Inflammatory macrophage treated with lipopolysaccharide for 1 hour (primary cell): ENCODE measurements at places on chromosomes 5 and 9.

DNA sequence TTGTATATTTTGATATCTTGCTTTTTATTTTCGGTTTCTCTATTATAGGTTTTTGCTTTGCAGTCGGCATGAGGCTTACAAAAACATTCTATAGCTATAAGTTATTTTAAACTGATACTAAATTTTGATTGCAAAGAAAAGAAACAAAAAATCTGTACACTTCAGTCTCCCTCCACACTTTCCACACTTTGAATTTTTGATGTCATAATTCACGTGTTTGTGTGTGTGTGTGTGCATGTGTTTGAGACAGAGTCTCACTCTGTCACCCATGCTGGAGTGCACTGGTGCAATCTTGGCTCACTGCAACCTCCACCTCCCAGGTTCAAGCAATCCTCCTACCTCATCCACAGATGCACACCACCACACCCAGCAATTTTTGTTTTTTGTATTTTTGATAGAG lies 124.9 kb downstream of the MRPS30 start:
- DNase-seq = no peak

- peak; percentile 81 for DNase-seq
Measured at GRCh38 chr9:4662108-4662988, at the start of gene PLPP6. TSS of gene PLPP6 (plus strand) at chr9:4662294. CDS start at chr9:4662376, 82 bp downstream.

- peak; percentile 17 for DNase-seq
Measured at GRCh38 chr5:111703662-111704061, 53.3 kb downstream of the NREP start.

- DNase-seq = no peak
Measured at GRCh38 chr5:150630461-150631325, 9.8 kb upstream of the SYNPO start.

DNA sequence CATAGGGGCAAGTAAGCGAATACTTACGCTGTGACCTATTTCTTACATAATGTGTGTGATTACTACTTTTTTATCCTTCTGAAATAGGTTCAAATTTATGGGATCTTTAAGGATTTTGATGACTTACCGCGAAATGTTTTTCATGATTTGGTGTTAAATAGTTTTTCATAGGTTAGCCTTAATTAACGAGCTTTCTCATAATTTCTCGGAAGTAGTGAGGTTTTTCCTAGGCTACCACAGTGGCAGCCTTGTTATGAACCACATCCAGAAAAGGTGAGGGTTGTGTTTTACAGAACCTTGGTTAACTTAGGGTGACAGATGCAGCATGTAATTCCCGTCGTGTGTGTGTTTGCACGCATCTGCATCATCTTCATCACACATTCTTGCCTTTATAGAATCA lies 1.3 kb downstream of the SH3GL2 start:
- no peak for DNase-seq

- DNase-seq = no peak
Measured at GRCh38 chr5:160361624-160362228, 8.7 kb downstream of the C1QTNF2 start.

- DNase-seq = no peak
Measured at GRCh38 chr9:26013199-26013598, 335.0 kb upstream of the TUSC1 start.

DNA sequence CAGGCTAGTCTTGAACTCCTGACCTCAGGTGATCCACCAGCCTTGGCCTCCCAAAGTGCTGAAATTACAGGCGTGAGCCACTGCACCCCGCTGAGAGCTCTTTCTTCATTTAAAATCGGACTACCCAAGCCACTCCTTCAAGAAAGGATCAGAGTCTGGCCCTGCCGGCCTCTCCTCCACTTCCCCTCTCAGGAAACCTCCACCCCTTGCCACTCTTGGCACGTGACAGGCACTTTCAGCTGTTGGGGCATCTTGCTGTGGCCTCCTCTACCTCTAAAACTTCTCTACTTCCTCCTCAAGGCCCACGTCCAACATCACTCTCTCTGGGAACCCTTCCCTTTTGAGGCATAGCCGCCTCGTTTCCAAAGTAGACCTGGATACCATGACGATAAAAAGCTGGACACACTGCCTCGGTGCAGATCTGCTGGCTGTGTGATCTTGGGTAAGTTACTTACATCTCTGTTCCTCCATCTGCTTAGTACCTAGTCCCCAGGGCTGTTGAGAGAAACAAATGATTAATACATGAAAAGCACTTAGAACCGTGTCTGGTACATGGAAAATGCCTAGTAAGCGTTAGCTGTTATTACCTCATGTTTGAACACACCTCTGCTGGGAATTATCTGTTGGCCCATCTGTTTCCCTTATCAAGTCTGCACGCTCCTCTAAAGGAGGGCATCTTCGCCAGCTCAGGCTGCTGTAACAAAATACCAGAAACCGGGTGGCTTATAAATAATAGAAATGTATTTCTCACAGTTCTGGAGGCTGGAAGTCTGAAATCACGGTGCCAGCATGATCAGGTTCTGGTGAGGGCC lies 55.3 kb downstream of the SMIM23 start:
- peak; percentile 24 for DNase-seq

- DNase-seq = no peak
Measured at GRCh38 chr9:757246-757881, 84.1 kb upstream of the DMRT1 start.

GRCh38 chr9:121498150-121498486 lies 1.5 kb downstream of the GGTA1 start:
- DNase-seq = peak; percentile 72

- DNase-seq = no peak
Measured at GRCh38 chr5:128422612-128423011, 115.4 kb downstream of the FBN2 start.

GRCh38 chr9:83281306-83282255 lies 218.6 kb upstream of the RASEF start:
- no peak for DNase-seq

- DNase-seq = no peak
Measured at GRCh38 chr5:116440457-116441001, 134.1 kb downstream of the SEMA6A start.

- DNase-seq = no peak
Measured at GRCh38 chr5:156835905-156836304, 14.2 kb upstream of the PPP1R2B start.

- DNase-seq = no peak
Measured at GRCh38 chr9:10282084-10282483, 330.7 kb downstream of the PTPRD start.

DNA sequence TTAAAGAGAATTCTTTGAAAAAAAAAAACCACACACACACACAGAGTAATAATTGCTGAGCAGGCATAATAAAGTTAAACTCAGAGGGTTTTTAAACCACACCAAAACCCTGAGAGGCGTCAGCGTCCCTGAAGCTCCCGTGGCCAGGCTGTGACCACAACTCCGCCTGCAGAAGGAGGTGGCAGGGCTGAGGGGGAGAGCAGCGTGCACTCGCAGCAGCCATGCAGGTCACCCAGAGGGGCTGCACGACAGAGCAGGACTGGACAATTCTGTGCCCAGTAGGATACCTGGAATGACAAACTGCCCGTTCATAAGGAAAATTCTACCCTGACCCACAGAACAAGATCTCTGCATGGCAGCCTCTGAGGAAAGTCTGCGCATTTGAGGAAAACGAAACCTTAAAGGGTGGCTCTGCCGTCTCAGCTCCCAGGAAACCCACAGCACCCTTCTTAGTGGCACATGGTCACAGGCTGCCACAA lies 44.0 kb downstream of the ROR2 start:
- DNase-seq = peak; percentile 36

DNA sequence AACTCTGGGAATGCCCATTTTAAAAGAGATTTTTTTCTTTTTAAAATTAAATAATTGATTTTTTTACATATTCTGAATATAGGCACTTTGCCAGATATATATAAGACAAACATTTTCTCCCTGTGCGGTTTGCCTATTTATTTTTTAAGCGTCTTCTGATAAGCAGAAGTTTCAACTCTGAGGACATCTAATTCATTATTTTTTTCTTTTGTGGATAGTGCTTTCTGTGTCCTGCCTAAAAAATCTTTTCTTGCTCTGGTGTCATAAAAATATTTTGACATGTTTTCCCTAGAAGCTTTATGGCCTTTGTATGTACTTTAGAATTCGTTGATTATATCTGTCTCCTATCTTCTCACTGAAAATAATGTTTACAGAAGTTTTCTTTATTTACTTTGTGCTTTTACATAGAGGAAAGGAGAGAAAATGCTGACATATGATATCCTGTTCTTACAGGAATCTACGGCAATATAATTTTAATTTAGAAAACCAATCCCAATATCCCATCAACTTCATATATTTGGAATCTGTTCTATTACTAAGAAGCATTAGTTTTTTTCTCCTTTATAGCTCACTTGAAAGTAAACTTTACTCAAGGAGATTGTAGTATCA lies 111.9 kb upstream of the EFNA5 start:
- DNase-seq = no peak

DNA sequence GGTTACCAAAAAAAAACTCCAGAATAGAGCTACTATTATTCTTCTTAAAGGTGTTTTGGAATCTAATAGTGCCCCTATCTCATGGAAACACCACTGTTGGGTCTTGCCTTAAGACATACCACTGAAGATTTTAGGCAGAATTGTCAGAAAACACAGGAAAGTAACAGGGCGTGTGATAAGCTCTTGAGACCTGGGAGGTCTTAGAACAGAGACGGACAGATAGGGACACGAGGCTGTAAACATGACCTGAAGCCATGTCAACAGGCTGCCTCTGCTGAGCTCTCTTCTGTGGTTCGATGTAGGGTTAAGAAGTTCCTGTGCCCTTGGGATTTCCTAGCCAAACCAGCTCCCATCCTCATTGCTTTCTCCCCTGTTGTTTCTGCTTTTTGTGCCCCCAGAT lies 69.3 kb downstream of the CTSL start:
- DNase-seq = no peak

- DNase-seq = no peak
Measured at GRCh38 chr5:96348536-96348935, 84.5 kb downstream of the PCSK1 start.

GRCh38 chr5:134620634-134621033 lies 12.0 kb downstream of the SAR1B start:
- DNase-seq = no peak

- DNase-seq = no peak
Measured at GRCh38 chr9:10339152-10339551, 273.6 kb downstream of the PTPRD start.

DNA sequence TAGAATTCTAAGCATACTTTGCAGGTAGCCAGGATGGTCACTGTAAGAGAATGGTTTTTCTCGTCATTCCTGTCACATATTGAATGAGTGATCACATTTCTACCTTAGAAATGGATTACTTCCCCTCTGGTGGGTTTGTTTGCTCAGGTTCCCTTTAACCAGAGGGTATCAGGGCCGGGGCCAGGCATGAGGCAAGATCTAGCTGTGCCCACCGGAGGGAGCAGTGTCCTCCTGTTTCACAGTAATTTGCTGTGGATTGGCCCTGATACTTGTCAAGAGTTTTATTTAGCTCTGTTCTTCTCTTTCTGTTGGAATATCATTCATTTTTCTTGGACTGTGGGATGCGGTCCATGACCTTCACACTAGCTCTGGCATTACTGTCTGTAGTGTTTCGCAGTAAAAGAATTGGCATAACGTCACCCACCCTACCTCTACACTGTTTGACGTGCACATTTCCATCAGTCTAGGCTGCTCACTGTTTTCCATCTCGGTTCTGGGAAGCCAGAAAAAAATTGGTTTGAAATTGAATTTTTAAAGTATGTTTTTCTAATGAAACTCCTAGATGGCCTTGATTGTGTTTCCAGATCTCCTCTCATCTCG lies 42.4 kb upstream of the ZBED3 start:
- no peak for DNase-seq

DNA sequence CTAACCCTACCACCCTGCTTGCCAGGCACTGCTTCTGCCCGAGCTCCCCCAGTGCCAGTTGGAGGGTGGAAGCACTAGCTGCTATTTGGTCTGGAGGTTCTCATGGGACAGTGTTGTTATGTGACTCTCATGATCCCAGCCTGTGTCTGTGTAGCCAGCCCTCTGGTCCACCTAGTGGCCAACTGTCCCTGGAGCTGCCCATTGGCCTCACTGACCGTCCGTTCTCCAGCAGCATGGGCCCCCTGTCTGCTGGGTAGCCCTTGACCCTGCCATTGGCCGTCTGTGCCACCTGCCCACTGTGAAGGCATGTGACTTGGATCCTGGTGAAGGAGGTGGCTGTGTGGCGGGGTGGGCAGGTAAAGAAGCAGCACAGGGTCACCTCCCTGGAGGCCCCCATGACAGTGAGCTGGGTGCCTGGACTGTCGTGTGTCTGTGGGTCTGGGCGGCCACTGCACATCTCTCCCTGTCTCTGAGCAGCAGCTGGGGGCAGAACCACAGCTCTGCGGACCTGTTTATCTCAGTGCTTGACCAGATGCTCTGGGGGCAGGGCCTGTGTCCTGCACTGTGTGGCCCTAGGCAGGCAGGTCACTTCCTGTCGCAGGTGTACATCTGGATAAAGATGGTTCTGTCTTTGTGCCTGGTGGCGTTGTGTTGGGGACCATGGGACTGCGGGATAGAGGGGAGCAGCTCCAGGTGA lies 11.4 kb downstream of the PHF2 start:
- no peak for DNase-seq

DNA sequence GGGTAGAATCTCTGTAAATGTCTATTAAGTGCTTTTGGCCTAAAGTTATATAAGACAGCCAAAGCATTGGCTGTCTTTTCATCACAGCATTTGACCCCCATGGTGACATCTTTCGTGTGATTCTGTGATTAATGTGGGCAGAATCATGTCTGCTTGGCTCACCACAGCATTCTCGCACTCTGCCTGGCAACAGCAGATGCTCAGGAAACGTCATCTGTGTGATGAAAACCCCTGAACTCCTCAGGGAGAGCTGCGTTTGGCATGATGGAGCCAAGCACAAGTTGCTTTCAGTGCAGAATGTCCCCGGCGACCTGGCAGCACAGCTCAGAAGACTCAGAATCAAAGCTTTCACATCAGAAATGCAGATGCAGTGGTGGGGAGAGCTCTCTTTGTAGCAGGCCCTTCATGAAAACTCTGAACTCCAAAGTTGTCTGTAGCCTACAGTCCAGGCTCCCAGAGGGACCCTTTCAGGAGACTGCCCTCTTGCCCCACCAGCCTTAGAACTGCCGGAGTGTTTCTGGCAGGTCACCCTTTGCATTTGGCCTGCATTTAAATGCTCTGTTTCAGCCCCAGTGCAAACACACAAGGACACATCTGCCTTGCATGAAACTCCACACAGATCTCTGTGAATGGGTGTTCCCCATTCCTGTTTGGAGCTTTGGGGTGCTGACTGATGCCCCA lies 155.6 kb upstream of the PANK3 start:
- no peak for DNase-seq

DNA sequence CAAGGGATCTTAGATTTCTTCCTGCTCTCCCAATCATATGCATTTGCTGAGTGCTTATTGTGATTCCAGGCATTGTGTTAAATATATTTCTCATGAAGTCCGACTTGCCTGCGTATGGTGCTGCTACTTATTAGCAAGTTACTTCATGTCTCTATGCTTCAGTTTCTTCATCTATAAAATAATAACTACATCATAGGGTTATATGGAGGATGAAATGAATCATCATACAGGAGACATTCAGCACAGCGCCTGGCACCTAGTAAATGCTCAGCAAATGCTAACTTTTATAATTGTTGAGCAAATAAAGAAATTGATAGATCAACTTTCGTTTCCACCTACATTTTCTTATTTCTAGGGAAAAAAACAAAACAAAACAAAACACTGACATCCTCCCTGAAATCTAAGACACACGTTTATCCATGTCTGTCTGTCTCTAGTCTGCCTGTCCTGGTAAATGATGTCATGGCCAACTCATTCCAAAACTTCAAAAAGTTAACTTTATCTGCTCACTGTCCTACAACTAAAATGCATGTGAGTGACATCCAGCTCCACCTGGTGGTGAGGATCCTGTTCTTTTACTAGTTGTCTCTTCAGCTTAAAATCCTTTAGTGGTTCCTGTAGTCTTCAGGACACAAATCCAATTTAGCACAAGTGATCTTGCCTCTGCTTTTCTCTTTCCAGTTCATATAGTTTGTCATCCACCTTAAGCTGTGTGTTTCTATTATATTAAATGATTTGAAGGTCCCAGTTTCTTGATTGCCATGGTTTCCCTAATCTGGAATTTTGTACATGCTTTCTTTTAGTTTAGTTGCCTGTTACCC lies 27.7 kb downstream of the PPP3R2 start:
- DNase-seq = peak; percentile 32
